Activated naive CD4-positive, alpha-beta T cell treated with Interleukin-2 at 50 U/mL for 16 hours (primary cell): ENCODE measurements at places on chromosomes 6 and 20.

- no peak for DNase-seq
Measured at GRCh38 chr20:20820785-20821483, 108.5 kb upstream of the RALGAPA2 start.

GRCh38 chr20:56621730-56622129 is 7.4 kb upstream of the TFAP2C start:
- no peak for DNase-seq

DNA sequence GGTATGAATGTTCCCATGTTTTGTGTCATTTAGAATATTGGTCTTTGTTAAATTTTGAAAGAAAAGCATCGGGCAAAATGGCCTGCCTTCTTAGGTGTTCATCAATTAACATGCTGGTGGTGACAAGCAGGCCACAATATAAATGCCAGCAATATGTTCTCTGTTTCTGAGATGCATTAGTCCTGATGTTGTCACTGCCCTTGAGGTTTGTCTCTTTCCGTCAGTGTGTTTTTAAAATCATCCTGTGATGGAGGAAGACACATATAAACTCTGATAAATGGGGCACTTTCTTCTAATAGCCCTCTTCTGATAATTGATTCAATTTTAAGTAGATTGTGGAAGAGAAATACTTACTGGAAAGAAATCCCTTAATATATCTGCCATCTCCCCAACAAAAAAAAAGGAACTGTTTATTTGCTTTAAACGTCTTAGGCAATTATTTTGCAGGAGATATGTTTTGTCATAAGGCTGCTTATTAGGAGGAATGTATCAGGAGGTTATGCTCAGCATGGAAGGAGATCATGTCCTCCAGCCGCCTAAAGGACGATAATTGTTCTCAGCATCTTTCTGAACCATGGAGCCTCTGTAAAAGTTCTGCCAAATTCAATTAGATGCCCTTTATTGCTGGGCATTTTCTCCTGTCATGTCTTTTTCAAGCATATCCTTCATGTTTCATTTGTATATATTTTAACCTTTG is 134.1 kb downstream of the COL9A1 start:
- DNase-seq, result no peak

GRCh38 chr6:7062451-7063162 is 45.2 kb upstream of the RREB1 start:
- no peak for DNase-seq

GRCh38 chr6:68634726-68635411 is at the start of gene ADGRB3:
Gene ADGRB3, plus strand, starts transcription at chr6:68635282. Its CDS starts 3,394 bp downstream, at chr6:68638676.
- peak; percentile 15 for DNase-seq

DNA sequence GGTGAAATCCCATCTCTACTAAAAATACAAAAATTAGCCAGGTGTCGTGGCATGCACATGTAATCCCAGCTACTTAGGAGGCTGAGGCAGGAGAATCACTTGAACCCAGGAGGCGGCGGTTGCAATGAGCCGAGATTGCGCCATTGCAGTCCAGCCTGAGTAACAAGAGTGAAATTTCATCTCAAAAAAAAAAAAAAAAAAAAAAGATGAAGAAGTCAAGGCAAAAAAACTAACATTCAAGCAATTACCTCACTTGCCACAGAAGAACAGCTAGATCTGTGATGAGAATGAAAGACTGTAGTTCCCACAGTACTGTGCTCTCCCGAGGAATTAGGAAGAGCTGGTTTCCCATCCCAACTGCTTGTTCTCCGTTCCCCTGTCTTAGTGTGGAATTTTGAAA is 144.7 kb upstream of the ECI2 start:
- no peak for DNase-seq

DNA sequence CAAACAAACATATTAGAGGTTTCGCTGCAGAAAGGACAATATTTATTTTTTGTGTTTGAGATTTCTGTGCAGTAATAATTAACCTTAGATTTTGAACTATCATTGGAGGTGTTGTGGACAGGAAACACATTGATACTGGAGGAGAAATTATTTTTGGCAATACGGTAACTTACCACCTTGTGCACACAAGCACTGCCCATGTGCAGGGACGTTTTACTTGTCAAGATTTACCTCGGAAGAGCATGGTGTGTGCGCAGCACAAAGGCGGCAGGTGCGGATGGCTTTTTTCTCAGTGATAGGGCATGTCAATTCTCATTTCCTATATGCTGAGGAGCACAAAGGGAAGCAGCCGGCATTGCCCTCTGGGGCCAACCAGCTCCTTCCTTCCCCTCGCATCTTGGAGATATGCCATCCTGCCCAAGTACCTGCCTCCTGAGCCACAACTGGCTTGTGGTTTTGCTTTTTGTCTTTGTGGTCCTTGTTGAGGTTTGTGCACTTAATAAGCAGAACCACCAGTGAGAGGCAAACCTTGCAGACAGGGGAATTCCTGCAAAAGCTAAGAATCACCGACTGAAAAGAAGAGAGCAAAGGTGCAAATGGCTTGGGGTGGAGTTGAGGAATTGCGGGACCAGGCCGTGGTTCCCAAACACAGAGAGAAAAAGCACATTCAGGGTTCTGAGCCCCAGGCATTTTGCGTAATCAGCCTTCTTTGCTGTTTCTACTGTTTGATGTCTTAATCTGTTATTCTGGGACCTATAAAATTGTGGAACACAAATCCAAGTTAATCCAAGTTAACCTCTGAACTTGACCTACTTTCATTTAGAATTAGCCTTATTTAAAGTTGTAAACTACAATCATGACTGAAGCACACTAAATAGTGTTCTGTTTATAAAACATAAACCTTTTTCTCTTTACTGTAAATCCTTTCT is 21.9 kb downstream of the SAMD5 start:
- no peak for DNase-seq

DNA sequence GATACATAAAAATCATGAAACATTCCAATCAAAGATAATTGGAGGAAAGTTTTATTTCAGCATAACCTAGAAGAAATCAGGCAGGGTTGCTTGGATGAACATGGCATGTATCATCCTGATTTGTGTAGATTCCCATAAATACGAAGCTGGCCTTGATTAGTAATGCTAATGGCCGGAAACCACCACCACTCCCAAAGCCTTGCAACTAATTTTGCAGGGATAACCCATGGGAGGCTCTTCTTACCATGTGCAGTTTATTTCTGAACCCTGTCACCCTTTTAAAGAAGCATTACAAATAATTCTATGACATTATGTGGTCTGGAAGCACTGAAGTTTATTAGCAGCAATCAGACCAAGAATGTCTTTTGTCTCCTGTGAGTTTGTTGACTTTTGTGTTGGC is 80.8 kb downstream of the AIG1 start:
- no peak for DNase-seq

GRCh38 chr20:62703853-62704228 is 4.8 kb upstream of the NTSR1 start:
- DNase-seq, result no peak

DNA sequence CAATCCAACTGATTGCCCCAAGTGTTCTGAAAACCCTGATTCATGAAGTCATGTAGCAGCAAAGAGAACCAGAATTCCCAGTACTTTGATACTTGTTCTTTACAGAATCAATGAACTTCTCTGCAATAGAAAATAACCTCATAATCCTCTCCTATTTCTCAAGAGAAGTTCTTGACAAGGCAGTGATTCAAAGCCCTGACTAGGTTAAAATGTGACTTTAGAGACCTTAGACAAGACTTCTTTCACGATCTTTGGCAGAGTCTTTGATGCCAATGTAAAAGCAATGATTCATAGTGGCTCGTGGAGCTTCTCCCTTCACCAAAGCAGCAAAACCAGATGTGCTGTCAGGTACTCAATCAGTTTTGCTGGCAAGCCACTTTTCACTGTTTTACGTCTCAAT is 95.2 kb downstream of the CDK19 start:
- no peak for DNase-seq

DNA sequence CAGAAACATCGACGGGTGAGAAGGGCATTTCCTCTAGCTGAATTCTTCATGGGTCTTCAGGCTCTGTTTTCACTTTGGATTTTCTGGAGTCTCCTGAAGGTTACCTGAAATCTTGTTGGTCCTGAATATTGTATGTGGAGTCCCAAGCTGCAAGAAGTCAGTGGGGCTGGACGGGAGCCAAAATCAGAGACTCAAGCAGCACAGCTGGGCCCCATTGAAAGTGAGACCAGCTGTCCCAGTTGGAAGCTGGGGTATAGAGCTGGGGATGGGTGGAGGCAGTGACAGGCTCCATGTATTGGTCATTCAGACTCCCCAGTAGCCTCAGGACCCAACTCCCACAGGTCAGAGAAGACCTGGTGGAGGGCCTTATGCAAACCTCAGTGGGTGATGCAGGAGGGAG is 111.3 kb upstream of the MLN start:
- no peak for DNase-seq

DNA sequence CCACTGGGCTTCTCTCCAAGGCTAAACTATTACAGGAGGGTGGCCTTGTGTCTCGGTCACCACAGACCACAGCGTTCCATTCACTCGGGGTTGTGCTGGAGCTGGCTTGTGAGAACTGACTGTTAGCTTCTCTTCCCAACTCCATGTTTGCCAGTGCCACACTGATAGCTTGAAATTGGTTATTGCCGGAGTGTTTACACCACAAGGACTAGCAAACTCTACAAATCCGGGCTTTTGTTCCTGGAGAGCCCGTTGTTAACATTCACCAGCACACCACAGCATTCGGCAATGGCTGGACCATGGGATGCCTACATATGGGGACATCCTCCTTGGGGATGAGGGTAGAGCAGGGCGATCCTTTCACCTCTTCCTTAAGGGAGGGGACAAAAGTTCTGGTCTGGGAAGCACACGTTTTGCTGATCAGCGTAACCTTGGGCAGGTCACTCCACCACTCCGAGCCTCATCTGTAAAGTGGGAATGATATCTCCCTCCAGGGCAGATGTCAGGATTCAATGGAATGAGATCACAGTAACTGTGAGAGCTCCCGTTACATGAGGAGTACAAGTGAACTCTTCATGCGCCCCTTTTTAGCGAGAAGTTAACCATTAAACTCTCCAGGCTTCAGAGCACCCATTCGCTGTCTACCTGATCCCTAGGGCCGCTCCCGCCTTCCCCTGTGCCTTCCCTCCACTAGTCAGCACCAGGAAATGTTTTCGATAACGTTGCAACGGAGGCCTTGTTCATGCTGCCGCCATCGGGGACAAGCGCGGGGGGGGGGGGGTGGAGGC is 41.7 kb upstream of the TTPAL start:
- no peak for DNase-seq

DNA sequence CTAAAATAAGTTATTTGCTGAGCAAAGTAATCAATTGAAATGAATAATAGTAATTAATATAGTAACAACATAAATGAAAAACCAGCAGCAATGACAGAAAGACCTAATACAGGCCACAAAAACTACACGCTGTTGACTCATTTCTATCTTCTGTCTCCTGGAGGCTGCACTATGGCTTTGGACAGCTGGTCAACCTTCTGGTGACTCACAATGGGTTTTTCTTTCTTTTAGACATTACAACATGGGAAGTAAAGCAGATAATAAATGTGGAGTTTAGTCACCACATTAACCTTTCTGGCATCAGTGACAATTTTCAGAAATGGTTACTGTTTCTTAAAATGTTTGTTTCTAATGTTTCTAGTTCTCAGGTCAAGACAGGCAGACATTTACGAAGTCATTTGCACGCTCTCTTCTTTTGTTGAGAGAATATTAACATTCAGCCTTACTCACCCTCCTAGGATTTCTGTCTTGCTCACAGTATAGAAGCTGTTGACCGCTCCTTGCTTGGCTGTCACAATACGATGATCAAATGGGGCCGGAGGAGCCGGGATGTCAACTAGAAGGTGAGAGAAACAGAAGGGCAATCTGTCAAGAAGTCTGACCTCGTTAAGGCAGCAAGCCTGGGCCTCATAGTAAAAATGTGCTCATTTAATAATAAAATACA is 62.2 kb downstream of the MYLK4 start:
- DNase-seq, result no peak

DNA sequence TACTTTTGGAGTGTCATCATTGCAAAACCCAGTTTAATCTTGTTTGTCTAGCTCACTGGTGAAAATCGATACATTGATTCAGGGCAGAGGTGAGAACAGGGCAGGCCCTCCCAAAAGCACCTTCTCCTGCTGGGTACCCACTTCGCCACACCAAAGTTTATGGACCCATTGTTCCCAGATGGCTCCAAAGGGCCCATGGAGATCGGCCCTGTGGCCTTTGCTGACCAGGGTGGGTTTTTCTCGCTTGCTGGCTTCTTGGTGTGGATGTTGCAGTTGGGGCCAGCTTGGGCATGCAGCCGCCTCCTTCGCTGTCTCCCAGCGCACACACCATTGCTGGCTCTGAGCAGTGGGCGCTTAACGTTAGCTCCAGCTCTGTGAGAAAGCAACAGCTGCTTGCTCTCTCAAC is 178.1 kb upstream of the PDE10A start:
- DNase-seq, result no peak

DNA sequence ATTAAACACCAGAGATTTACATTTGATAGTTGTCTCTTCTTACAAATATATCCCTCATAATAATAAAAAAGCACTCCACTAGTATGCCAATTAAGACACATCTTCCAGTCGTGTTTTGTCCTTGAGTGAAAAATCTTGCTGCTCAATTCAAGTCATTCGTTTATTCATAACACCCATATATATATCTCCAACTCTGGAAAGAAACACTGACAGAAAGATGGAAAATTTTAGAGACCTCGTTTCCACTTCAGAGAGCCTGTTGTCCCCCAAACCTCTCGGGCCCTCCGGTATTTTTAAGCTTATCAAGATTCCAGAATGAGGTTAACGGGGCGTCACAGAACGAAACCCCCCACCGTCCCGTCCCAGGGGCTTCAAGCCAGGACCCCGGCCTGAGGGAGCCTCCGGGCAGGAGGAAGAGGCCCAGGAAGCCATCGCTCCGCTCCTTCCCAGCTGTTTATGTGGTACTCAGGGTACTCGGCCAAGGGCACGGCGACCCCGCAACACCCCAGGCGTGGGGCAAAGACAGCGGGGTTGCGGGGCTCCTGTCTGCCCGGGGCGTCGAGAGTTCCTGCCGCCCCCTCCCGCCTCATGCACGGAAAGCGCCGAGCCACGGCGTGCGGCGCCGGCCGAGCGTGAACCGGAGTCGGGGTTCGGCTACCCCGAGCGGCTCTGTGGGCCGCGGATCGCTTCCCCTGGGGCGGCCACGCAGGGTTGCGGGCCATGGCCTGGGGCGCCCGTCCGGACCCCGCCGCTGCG is 623 bp upstream of the SNX9 start:
- peak; percentile 38 for DNase-seq

- no peak for DNase-seq
Measured at GRCh38 chr6:20313960-20314530, 87.6 kb upstream of the E2F3 start.

GRCh38 chr20:60817891-60818290 is 434.2 kb upstream of the CDH4 start:
- no peak for DNase-seq
